Neuronal stem cell (in vitro differentiated cells): ENCODE measurements at places on chromosomes 1 and 21.

GRCh38 chr1:152024223-152024622 lies 12.6 kb downstream of the S100A11 start:
- no peak for DNase-seq

DNA sequence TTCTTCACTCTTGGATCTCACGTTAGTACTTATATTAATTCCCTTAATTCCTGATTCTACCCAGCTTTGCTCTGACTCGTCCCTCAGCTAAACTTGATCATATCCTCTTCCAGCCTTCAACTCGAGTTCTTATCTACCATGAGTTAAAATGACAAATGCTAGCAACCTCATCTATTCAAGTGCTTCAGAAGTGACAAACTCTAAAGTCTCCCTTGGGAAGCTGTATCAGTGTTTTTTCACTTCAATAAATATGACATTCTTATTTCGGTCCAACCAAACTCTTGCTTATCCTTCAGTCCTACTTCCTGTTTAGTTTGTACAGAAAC lies 75.3 kb downstream of the FOXJ3 start:
- no peak for DNase-seq

GRCh38 chr1:54317084-54317483 lies 89.1 kb downstream of the SSBP3 start:
- no peak for DNase-seq

DNA sequence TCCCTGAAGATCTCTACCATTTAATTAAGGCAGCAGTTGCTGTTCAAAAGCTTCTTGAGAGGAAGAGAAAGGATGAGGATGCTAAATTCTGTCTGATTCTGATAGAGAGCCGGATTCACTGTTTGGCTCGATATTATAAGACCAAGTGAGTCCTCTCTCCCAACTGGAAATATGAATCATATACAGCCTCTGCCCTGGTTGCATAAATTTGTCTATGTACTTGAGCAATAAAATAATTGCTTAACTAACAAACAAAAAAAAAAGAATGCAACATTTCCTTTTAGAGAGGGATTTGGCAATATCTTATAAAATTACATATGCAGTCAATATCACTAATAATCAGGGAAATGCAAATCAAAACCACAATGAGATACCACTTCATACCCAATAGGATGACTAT lies 26.8 kb downstream of the ALDH9A1 start:
- no peak for DNase-seq

GRCh38 chr21:42218836-42219605 lies at the start of gene ABCG1:
Gene ABCG1, plus strand, starts transcription at chr21:42219140. Its CDS starts 123 bp downstream, at chr21:42219263.
- DNase-seq = peak; percentile 53

GRCh38 chr1:31335007-31335406 lies 37.9 kb downstream of the FABP3 start:
- peak; percentile 12 for DNase-seq

- no peak for DNase-seq
Observed at GRCh38 chr1:186569856-186570255, 108.9 kb upstream of the PDC start.

DNA sequence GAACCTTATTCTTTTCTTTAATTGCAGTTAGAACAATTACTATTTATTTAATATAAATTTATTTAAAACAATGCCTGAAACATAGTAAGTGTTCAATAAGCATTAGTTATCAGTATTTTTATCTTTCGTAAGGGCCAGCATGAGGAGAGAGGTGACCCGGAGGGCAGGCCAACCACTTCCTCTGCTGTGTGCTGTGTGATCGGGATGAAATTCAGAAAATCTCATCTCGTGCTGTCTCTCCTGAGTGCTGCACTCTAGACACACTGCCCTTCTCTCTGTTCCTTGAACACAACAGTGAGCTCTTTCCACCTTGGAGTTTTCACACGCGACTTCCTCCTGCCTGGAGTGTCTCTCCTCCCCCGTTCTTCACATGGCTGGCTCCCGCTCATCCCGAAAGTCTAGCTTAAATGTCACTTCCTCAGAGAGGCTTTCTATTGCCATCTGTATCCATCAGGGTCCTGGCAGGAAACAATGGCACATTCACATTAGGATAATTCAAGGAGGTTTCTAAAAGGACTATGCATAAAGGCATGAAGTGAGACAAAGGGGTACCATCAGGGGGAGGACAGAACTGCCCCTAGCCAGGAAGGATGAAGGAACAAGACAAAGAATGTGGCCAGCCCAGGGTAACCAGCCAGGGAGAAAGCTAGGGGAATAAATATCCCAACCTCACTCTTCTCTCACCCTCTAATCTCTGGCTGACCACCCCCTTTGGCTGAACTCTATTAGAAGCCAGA lies 142.6 kb upstream of the GJB5 start:
- DNase-seq = no peak

DNA sequence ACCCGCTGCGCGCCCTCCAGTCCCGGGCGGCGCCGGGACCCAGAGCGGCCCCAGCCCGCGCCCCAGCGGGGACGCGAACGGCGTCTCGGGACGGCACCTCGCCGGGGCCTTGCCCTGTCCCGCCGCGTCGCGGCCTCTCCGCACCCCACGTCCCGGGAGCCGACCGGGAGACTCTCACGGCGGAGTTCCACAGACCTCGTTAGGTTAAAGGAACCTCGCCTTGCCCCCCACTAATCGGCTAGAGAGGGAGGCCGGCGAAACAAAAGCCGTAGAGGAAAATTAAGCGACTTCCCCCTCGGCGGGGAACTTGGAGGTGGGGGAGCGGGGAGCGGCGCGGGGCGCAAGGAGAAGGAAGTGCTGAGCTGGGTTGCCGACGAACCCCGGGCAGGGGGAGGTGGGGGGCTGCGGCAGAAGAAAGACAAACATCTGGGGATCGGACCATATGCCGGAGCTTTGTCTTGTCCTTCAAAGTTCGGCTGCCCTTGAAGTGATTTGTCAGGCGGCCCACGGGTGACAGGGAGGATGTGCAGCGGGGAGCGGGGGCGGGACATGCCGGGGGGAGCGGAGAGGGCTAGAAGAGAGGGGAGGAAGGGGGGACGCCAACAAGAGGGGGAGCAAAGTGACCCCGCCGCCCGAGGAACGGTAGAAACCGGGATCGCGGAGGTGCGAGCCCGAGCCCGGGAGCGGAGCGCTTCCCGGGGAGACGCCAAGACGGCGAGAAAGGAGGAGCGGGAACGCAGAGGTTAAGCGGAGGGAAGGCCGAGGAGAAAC lies 120.0 kb upstream of the RRP15 start:
- peak; percentile 38 for DNase-seq

- DNase-seq = no peak
Observed at GRCh38 chr1:210332233-210332632, 3.5 kb downstream of the HHAT start.

- DNase-seq = no peak
Observed at GRCh38 chr1:187460093-187460492, 631.3 kb downstream of the PLA2G4A start.

DNA sequence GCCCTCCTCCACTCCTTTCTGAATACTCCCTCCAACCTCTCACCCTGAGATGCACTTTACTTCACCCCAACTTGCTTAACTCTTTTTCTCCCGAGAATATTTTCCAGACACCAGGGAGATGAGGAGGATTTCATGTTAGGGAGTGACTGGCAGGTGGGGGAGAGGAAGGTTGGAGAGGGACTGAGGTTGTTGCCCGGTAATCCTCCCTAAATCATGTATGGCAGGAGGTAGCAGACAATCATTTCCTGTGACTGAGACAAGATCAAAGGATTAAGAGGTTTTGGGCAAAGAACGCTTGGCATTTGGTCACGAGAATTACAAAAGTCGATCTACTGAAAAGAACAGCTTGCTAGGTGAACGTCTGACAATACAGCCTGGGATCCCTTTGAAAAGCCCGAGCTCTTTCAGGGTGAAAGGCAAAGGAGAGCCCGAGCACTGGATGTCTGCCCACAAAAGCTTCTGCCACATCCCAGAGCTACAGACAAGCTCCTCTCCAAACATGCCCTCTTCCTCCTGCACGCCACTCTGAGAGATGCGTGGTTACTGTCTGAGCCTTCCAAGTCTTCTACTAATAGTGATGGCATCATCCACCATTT lies 154.1 kb downstream of the DAB1 start:
- peak; percentile 21 for DNase-seq

- DNase-seq = no peak
Observed at GRCh38 chr1:99365545-99365944, 101.3 kb downstream of the PLPPR4 start.

DNA sequence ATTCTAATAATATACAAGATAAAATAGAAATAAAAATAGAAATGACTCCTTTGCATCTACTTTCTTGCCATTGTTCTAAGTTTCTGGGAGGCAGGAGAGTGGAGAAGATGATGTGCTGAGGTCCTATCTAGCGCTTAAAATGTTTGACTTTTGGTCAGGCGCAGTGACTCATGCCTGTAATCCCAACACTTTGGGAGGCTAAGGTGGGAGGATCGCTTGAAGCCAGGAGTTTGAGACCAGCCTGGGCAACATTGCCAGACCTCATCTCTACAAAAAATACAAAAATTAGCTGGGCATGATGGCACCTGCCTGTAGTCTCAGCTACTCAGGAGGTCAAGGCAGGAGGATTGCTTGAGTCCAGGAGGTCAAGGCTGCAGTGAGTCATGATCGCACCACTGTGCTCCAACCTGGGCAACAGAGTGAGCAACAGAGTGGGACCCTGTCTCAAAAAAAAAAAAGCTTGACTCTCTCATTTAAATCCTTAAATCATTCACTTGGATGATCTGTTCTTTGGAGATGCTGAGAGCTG lies 24.2 kb upstream of the SLC45A1 start:
- no peak for DNase-seq

DNA sequence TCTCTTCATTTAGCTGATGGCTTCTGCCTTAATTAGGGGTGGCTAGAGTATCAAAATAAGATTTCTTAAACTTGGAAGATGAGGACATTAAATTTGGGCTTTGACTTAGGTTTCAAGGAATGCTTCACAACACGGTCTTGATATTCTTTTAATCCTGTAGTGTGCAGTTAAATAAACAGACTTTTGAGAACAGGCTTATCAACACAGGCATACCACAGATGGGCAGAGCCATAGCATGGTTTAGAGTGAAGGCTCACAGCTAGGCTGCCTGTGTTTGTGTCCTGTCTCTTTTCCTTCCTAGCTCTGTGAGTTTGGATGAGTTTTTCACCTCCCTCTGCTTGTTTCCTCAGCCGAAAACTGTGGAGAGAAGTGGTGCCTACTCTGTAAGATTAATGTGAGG lies 102.3 kb upstream of the IPO9 start:
- no peak for DNase-seq

- no peak for DNase-seq
Observed at GRCh38 chr1:214006845-214007244, 19.1 kb downstream of the PROX1 start.

DNA sequence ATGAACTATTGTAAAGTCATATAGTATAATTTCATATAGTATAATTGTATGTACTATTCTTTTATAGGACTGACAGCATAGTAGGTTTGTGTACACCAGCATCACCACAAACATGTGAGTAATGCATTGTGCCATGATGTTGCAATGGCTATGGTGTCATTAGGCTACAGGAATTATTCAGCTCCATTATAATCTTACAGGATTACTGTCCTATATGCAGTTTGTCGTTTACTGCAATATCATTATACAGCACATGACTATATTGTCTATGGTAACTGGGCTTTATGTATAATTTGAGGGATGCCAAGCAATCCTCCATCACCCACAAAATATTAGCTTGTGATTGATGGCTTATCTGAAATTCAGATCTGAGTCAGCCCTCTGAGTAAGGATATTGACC lies 54.2 kb upstream of the PBX1 start:
- no peak for DNase-seq

DNA sequence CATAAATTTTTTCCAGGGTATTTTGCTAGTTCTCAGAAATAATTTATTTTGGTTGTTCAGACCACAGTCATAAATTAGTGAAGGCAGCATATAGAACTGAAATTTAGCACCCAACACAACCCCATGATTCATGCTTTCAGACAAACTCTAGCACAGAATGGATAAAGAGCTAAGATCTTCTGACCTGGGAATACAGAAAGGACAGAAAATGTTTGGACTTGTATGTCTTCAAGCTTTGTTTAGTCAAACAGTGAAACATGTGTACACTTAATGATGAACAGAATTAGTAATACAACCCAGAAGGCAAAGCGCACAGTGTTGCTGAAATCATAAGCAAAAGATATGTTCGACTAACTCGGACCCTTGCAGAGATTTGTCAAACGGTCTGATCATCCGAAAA lies 205.6 kb downstream of the APP start:
- no peak for DNase-seq

GRCh38 chr21:36966066-36966820 lies at the start of gene HLCS:
Gene HLCS, minus strand, starts transcription at chr21:36966669. Its CDS starts 31 bp downstream, at chr21:36966638.
- peak; percentile 62 for DNase-seq

DNA sequence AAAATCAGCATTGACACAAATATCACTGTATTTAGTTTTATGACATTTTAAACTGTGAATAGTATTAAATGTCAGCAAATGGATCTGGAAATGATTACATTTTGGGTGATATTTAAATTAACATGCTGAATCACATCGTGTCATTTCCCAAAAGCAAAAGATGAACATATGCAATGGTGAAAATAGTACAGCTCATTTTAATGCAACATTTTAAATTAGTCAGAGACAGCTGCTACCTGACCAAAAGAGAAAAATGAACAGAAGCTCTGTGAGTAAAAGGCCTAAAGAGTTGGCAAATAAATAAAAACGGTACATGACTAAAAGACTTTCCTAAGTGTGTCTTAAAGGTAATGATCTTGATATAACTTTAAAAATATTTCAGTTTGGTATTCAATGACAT lies 86.0 kb upstream of the GNG4 start:
- no peak for DNase-seq

- no peak for DNase-seq
Observed at GRCh38 chr1:40067023-40067422, 26.5 kb downstream of the CAP1 start.

DNA sequence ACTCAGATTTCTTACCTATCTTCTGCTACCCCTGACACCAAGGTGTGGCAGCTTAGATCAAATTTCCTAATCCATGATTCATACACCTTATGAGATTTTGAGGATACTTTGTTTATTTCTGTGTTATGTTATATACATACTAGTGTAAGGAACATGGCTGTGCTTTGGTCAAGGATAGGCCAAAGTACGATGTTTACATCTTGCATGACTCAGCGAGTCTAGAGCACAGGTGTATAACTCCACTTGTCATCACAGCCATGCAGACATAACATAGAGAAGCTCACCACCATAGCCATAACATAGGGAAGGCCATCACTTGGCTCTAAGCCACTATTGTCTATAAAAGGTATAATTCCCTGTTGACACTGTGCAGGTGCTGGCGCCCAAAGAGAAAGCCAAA lies 61.2 kb downstream of the GBP6 start:
- no peak for DNase-seq

- no peak for DNase-seq
Observed at GRCh38 chr1:212782422-212783154, 9.0 kb downstream of the NSL1 start.

DNA sequence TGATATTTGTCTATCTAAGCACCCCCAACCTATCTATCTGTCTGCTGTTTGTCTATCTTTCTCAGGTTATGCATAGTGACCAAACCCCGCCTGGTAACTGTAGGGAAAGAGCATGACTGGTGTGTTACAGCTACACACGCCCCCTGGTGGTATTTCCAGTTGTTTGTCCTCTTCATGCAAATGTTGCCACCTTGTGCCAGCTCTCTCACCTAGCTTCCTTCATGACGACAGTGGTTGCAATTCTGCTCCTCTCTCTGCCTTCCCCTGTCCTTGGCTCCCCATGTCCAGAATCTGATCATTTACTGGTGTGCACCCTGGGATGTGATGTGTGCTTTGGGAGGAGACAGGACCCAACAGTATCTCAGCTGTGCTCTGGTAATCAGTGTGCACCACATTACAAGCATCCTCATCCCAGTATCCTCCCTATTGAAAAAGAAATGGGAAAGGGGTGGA lies 8.1 kb upstream of the INKA2 start:
- DNase-seq = no peak

- DNase-seq = no peak
Observed at GRCh38 chr1:217095050-217095622, 371.9 kb upstream of the ESRRG start.
